ENCODE measurements at places on chromosomes 3 and 15.

DNA sequence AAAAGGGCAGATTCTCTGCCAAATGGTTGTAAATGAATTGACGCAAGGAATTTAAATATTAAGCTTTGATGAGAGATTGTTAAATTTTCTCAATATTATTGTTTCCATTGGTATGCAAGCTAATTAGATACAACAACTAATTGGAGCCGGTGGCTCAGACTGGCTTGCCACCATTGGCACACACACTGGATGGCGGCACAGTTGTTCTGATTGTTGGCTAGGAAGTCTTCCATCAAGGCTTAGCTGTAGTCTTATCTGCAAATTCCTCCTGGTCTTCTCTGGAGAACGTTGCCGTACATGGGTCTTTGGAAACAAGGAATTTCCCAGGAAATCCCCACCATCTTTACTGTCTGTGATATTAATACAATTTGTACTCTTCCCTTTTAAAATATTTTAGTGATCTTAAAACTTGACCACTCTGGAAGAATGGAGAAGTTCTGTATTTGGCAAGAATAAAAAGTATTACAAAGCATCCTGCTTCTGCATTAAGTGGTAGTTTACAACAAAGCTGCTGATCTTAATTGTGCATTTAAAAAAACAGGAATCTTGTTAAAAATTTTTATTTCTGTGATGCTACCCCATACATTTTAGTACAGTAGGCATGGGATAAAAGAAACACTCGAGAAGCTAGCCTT lies 126.5 kb downstream of the UBE2E2 start:
- no peak for DNase-seq

DNA sequence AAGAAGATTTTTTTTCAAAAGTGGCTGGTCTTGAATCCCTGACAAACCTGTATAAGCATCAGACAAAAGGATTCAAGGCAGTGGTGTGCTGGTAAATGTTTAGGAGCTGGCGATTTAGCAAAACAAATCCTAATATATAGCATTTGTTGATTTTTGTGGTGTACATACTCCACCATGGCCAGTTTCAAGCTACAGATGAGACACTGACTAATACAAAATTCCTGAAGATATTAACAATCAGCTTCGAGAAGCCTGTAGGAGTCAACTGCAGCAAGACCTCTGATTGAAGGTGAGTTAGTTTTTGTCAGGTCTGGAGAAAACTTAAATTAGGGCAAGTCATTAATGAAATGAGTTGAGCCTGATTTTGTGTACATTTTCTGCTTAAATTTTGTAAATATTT lies 6.7 kb downstream of the STRIT1 start:
- no peak for DNase-seq

DNA sequence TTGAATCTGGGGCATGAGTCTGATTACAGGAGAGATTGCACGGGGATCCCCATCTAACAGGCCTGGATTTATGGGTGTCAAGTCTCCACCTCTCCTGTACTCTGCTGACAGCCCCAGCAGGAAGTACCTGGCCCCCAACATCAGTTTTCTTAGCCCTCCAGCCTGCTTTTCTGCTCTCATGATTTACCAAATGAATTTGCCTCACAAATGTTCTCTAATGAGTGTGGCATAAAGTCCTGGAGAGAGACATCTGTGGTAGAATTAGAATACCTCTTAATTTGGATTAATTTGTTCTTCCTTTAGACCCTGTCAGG lies 60.1 kb downstream of the FNDC3B start:
- no peak for DNase-seq

DNA sequence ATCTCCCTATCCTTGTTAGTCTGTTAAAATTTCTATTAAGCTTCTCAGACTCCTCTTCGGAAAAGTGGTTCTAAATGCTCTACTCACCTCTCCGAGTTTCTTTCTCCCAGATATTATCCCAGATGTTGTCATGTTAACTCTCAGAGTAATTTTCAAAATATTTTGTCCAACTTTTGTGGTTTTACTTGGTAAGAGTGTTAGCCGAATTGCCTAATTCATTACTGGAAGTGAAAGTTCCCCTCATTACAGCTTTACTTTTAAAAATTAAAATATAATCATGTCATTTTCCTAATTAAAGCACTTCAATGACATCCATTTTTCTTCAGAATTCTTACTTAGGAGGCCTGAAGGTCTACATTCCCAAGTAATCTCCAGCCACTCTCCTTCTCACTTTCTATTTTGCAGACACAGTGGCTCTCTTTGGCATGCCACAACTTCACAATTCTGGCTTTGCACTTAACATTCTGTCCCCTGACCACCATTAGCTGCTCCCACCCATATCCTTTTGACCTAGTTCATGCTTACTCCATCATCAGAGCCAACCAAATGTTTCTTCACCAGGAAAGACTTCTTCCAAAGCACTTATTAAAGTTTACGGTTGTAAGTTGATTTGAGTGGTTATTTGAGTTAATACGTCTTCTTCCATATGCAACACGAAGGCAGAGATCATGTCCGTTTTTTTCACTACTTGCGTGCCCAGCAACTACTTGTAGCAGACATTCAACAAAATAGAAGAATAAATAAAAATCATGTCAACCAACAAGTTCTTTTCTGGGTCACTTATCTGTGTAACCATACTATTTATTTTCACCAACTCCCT lies 10.2 kb upstream of the TIPARP start:
- DNase-seq: no peak

DNA sequence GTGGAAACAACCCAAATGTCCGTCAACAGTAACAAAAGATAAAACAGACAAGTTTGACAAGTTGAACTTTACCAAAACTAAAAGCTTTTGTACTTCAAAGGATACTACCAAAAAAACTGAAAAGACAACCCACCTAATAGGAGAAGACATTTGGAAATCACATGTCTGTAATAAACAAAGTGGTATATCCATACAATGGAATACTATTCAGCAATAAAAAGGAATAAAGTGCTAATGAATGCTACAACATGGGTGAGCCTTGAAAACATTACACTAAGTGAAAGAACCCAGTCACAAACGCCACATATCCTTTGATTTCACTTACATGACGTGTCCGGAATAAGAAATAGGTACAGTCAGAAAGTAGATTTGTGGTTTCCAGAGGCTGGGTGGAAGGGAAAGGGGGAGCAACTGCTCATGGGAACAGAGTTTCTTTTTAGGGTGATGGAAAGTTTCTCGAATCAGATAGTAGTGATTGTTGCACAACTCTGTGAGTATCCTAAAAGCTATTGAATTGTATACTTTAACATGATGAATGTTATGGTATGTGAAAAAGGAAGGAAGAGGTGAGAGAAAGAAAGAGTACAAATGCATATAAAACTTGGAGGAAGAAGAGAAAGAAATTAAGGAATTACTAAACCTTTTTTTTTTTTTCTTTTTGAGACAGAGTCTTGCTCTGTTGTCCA lies 72.7 kb upstream of the ABHD2 start:
- DNase-seq: no peak

DNA sequence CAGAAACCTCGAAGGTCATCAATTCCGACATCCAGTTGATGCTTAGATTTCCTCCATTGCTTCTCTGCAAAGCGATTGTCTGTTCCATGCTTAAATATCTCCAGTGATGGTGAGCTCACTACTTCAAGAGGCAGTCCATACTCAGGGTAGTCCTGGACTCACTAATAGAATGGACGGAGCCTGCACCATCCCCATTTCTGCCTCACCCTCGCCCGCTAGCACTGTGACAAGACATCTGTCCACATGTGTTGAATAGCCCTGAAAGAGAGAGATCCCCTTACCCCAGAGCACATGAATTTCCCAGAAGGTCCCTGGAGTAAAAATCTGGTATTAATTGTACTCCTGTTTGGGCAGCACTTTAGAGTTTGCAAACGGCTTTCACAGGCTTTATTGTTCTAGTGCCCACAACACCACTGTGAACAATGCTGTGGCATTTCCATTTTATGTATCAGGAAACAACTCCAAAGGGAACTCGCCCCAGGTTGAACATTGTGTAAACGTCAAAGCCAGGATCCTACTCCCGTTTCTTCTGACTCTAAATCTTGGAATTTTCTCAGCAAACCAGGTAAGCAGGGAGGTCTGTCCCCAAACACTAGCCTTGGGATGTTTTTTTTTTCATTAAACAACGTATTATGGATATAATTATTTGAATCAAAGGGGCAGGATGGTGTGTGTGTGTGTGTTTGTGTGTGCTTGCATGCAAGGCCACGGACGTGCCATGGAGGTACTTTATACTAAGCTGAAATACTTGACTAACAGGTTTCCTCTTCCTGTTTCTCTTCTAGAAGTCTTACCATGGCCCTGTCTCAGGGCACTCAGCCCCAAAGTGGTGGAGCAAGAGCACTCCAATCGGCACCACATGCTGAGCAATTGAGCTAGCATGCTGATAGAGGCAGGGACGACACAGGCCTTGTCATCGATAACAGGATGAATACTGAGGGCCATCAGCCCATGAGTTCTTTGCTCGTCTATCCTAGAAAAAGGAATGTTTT lies 198.3 kb downstream of the OPA1 start:
- no peak for DNase-seq

DNA sequence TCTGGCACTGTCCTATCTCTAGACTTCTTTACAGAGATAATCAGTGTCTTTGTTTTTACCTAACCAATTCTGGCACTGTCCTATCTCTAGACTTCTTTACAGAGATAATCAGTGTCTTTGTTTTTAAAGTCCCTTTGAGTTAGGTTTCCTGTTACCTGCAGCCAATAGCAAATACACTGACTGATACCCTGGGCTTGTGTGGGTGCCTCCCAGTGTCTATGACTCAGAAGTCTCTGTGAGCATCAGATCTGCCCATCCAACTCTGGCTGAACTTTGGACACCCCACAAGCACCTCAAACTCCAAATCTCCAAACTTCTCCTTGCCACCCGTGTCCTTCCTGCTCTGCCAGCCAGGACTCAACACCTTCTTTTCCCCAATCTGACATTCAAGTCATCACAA lies 30.4 kb downstream of the SLC41A3 start:
- DNase-seq: no peak

- no peak for DNase-seq
Observed at GRCh38 chr3:183912895-183913579, 28.4 kb upstream of the PARL start.

GRCh38 chr15:69170597-69170996 lies 10.2 kb downstream of the GLCE start:
- no peak for DNase-seq

DNA sequence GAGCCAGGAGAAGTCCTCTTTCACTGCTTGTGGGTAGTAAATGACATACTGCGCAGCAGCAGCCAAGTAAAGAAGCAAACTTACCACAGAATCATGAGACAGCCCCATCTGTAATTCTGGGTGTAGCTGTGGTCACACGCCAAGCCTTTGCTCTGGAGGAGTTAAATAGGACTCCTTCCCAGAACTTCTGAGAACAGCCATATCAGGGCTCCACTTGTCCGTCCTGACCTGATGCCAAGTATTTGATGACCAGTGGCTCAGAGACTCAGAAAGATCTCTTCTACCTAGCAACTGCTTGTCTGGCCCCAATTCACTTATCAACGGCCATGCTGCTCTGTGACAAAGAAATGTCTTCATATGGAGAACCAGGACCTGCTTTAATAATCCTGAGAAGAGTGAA lies 20.6 kb upstream of the GOLIM4 start:
- DNase-seq: no peak

GRCh38 chr15:40097968-40098476 lies 10.7 kb downstream of the BMF start:
- DNase-seq: no peak

GRCh38 chr3:103991461-103992115 lies 1375.1 kb upstream of the ALCAM start:
- no peak for DNase-seq

GRCh38 chr15:79329171-79329611 lies 18.3 kb downstream of the TMED3 start:
- no peak for DNase-seq

GRCh38 chr15:70101459-70102113 lies 3.9 kb upstream of the TLE3 start:
- no peak for DNase-seq

DNA sequence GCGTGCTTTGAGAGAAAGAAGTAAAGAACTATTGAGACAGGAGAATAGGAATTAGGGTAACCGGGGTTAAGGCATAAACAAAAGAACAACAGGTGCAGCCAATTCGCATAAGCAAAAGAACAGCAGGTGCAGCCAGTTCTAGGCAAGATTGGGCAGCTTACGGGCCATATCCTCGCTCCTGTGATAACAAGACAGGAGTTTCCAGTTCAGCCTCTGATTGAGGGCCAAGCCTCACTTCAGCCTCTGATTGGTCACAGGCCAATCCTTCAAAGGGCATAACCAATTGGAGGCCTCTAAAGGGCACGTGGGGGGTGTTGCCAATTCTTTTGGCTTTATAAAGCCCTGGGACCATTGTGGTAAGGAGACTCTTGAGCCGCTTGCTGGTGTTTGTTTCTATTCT lies 143.5 kb downstream of the GADL1 start:
- DNase-seq: no peak

- no peak for DNase-seq
Observed at GRCh38 chr15:49428409-49429095, 5.5 kb downstream of the FGF7 start.
